Kidney capillary endothelial cell (primary cell): ENCODE measurements at places on chromosomes 1 and 21.

DNA sequence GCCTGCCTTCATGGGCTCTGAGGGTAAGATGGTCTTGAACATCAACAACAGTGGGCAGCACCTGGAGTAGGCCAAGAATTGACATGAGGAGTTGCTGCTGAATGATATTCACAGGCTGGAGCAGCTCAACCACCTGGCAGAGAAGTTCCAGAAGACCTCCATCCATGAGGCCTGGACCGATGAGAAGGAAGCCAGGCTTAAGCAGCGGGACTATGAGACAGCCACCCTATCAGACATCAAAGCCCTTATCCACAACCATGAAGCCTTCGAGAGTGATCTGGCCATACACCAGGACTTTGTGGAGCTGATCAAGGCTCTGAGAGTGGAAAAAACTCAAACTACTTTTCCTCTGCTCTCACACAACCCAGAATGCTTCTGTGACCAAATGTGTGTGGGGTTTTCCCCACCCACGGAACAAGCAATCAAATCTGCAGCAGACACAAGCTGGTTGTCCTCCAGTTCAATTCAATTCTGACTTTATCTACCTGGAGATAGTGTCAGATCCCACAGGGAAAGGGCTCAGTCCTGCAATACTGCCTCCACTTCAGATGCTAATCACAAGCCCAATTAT, 12.1 kb upstream of the EPHA10 start:
- DNase-seq: no peak

DNA sequence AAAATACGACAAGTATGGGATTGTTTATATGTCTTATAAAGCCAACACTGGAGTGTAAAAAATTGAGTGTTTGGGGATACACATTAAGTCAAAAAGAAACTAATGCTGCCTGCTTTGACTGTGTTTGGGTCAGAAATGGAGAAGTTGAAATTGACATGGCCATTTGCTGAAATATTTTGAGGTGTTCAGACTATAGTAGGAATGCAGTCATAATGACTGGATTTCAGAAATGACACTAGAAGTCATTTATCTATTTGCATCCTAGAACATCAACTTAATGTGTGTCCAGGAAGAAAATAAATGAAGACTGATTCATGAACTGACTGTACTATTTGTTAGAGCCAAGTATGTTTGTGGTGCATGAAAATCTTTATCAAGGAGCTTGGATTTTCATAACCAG, 28.4 kb downstream of the RASAL2 start:
- no peak for DNase-seq

- no peak for DNase-seq
These were observed 33.8 kb upstream of the IL20 start for GRCh38 chr1:206831650-206832049.

DNA sequence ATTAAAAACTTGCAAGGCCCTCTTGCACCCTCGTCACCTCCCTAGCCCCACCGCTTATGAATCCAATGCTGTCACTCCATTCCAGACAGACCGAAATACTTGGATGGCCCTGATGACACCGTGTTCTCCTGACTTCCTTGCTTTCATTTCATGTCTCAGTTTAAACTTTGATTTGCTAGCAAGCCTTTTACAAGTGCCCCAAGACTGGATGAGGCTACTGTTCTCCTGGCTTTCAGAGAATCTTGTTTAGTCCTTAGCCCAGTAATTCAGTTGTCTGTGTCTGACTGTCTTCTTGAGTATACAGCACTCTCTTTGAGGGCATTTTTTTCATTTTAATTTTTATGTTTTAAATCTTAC, 824 bp upstream of the IFI44L start:
- DNase-seq: no peak
